Stimulated activated CD4-positive, alpha-beta T cell treated with anti-CD3 and anti-CD28 coated beads, Interleukin-1b, Interleukin-23, amount 100 ng/mL, for 1 hour (primary cell): ENCODE measurements at places on chromosomes 3 and 15.

- no peak for DNase-seq
These were observed 373.1 kb upstream of the THRB start for GRCh38 chr3:24867783-24868182.

DNA sequence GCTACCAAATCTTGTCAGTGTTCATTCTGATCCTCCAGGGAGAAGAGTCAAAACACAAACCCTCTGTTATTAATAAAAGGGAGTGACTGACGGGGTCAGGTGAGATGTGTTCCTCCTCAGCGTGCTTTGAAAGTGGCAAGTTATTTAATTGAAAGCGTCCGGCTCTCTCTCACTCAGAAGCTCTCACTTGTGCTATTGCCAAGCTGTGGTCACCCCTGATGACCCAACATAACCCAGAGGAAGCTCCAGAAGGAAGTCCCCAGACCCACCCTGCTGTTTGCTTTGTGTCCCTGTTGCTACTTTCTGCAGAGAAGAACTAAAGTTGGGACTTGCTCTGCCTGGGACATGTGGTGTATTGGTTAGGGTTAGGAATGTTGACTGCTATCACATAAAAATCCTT lies 235.6 kb downstream of the EDEM1 start:
- no peak for DNase-seq

DNA sequence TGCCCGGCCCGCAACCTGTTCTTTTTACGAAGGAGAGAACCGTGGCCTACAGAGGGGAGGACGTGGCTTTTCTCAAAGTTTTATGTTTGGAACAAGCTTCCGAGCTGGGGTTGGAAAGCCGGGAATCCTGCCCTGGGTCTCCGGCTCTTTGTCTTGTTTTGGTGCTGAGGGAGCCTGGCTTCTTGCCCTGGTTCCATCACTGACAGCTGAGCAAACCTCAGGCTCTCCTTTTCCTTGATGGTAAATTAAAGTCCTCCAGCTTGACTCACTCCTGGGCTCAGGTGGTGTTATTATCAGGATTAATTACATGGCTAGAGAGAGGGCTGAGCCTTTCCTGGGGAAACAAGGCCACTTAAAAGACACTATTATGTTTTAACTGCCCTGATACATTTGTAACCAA lies 289.5 kb upstream of the RGMA start:
- DNase-seq: no peak

GRCh38 chr3:143525408-143525807 lies 322.9 kb downstream of the SLC9A9 start:
- DNase-seq: no peak

DNA sequence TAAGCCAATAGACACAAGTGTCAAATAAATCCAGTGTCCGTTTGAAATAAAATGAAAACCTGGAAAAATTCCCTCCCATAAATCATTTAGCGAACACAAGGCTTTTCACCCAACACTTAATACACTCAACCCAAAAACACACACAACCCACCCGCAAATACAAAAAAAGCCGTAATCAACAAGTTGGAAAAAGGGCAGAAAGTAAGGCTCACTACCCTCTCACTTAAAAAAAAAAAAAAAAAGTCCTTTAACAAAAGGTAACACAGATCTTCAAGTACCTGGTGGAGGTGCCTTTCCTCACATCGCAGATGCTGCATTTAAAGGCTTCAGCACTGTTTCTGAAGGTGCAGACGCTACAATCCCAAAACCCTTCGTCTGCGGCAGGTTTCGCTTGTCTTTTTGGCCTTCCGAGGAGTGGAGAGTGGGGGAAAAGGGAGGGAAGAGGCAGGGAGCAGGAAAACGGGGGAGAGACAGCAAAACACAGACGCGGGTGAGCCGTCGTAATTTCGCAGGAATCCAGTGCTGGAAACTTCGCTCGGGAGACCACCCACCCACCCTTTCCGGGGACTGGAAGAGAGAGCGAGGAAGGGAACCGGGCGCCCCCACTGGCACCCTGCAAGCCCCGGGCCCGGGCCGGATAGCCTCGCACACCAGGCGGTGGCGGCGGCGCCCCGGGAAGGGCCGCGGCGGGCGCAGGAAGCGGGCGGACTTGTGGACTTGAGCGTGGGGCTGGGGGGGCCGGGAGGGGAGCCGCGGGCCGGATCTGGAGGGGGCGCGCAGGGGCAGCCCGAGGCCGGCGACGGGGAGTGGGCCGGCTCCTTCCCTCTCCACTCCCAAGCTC lies 401.8 kb downstream of the SHQ1 start:
- no peak for DNase-seq

DNA sequence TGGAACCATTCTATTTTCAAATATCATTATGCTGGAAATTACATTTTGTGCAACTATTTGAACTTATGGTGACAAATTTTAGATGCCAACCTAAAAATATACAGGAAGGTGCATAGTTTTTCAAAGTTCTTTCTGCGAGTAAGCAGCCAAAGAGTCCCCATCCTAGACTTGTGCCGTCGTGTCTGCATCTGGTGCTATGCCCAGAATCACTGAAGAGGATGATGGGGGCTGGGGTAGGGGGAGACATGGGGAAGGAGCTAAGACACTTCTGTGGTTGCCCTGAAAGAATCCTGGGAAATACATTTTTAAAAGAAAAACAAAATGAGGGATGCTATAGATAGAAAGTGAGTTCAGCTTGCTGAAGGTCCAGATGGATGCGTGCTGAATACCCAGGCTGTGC lies 21.2 kb upstream of the FAM81A start:
- no peak for DNase-seq

GRCh38 chr3:146496251-146496650 lies 26.9 kb upstream of the PLSCR2 start:
- DNase-seq: no peak

GRCh38 chr3:28349469-28350000 lies 911 bp upstream of the AZI2 start:
- no peak for DNase-seq

DNA sequence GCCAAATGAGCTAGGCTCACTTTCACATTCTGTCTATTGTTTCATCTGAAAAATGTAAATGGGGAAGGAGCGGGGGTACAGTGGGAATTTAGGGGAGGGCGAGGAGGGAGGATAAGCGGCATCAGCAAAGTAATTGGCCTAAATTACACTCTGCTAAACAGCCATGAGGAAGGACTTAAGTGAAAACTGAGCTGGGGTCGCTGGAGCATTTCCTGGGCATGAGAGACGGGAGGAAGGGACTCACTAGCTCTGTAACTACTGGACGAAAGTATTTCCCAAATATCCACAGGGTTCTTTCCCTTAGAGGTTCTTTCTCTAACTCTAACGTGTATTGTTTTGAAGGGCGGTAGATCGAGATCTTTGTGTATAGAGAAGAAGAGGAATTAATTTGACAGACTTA lies 418.0 kb downstream of the SOX2 start:
- no peak for DNase-seq

DNA sequence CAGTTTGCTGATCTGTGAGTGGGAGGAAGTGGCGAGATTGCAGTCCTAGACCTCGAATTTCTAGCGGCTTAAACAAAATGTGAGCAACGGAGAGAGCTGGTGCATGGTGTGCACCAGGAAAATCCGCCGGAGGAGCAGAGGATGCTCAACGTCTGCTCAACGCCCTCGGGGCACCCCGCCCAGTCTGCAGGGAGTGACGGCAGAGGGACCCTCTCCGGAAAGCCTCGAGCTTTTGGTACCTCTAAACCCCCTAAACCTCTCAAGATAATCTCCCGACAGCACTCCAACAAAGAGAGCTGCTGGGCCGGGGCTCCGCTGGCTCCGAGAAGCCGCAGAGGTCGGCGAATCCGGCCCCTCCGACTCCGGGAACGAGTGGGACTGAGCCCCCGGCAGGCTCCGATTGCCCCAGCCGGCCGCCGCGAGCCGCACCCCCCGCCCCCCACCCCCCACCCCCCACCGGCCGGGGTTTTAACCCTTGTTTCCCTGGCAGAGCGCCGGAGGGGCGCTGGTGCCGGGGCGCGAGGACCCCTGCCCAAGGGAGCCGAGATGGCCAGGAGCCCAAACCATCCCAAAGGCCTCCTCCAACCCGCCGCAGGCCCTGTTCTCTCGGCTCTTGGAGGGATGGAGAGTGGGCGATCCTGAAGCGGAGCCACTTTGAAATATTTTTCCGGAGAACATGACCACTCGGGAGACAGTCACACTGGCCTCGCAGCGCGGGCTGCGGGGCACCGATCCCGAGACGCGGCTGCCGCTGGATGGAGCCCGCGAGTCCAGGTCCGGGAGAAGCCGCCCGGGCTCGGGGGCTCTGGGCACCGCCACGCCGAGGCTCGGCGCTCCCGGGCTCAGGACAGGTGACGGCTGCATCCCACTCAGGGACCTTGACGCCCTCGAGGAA lies 1.5 kb downstream of the MEGF11 start:
- no peak for DNase-seq

GRCh38 chr15:65130941-65131340 lies 2.7 kb downstream of the PDCD7 start:
- no peak for DNase-seq

- DNase-seq: no peak
These were observed 318.9 kb upstream of the COL8A1 start for GRCh38 chr3:99319450-99319849.

GRCh38 chr3:50484722-50485121 lies 18.7 kb downstream of the CACNA2D2 start:
- DNase-seq: no peak

DNA sequence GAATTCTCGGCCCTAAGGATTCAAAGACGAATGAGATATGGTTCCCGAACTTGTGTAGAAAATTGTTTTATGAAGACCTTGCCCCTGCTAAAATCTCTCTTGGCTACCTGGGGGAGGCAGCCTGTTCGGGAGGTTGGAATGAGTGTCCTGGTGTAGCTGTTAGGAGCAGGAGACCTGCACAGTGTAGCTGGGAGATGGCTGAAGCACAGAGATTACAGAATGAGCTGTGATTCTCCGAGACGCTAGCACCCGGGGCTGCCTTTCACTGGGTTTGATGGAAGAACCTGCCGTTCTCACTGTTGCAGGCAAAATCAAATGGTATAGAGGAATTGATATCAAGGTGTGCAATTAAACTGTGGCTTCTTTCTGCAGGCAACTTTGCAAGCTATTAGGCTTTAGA lies 68.0 kb downstream of the TRAK1 start:
- no peak for DNase-seq

DNA sequence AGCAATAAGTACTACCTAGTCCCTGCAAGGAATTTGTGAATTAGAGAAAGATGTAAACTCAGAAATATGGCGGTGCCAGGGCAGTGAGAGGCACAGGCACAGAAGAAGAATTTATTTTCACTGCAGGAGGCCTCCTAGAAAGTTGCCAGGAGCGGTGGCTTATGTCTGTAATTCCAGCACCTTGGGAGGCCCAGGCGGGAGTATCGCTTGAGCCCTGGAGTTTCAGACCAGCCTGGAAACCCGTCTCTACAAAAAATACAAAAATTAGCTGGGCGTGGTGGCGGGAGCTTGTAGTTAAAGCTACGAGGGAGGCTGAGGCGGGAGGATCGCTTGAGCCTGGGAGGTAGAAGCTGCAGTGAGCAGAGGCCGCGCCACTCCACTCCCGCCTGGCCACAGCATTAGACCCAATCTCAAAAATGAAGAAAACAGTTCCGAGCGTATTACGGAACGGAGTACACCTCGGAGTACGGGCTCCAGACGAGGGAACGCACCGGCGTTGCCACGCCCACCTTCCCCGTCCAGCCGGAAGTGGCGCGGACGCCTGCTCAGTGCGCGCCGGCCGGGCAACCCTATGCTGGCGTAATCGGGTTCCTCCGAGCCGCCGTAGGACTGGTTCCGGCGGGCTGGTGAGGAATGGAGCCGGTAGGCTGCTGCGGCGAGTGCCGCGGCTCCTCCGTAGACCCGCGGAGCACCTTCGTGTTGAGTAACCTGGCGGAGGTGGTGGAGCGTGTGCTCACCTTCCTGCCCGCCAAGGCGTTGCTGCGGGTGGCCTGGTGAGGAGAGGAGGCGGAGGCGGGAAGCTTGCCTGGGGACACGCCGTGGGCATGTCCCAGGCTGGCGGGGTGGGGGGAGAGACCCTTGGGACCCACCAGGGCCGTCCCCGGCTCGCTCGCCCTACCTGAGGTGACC lies at the start of gene FBXO22:
TSS of gene FBXO22 (plus strand) at position 548 of the 909 bp plus-strand sequence. CDS start at position 634, 86 bp downstream.
- DNase-seq: peak; percentile 80

DNA sequence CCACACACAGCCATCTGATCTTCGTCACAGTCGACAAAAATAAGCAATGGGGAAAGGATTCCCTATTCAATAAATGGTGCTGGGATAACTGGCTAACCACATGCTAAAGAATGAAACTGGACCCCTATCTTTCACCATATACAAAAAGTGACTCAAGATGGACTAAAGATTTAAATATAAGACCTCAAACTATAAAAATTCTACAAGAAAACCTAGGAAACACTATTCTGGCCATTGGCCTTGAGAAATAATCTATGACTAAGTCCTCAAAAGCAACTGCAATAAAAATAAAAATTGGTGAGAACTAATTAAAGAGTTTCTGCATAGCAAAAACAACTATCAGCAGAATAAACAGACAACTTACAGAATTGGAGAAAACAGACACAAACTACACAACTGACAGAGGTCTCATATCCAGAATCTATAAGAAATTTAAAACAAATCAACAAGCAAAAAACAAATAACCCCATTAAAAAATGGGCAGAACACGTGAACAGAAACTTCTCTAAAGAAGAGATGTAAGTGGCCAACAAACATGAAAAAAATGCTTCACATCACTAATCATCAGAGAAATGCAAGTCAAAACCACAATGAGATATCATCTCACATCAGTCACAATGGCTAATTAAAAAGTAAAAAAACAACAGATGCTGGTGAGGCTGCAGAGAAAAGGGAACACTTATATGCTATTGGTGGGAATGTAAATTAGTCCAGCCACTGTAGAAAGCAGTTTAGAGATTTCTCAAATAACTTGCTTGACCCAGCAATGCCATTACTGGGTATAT lies 104.0 kb downstream of the NR1I2 start:
- no peak for DNase-seq

- DNase-seq: no peak
These were observed 271.5 kb downstream of the XXYLT1 start for GRCh38 chr3:194999491-194999890.

DNA sequence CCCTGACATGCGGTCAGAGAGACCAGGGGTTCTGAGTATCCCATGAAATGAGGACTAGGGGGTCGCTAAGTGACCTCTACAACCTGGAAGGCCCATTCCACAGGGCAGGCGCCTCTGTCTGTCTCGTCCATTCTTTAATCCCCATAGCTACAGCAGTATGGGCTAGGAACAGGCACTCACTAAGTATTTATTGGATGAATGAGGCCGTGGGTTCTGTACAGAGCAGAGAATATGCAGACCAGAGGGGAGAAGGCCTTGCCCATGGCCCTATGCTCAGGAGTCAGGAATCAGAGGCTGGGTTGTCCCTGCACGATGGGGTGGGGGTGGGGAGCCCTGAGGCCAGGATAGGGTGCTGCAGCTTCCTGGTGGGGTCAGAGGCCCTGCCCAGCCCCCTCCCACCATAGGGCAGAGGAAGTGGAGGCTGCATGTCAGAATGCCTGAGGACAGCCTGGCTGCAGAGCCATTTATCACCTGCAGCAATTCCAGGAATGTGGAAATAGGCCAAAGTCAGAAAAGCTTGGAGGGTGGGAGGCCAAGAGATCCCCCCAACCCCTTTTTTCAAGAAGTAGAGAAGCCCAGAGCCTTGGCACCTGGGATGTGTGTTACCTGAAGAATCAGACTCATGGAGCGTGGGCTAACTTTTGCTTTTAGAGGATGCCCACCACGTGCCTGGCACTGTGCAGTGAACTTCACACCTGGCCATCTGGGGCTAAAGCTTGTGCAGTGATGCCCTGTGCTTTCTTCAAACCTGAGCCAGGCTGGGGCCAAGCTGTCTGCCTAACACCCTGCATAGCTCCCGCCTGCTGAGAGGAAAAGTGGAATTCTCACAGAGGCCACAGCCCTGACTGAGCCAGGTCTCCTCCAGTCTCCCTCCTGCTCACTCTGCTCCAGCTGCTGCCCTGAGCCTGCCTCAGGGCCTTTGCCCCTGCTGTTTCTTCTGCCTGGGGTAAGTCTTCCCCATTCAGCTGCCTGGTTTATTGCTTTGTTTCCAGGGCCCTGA lies 109.4 kb downstream of the WNT7A start:
- DNase-seq: no peak

GRCh38 chr3:89692601-89693000 lies 585.2 kb downstream of the EPHA3 start:
- DNase-seq: no peak
